ENCODE measurements at places on chromosomes 12 and 14. TPM values are rescaled to one million over a fixed set of nuclear protein-coding genes. Genes with fewer than 3 reads are reported as not detected.

DNA sequence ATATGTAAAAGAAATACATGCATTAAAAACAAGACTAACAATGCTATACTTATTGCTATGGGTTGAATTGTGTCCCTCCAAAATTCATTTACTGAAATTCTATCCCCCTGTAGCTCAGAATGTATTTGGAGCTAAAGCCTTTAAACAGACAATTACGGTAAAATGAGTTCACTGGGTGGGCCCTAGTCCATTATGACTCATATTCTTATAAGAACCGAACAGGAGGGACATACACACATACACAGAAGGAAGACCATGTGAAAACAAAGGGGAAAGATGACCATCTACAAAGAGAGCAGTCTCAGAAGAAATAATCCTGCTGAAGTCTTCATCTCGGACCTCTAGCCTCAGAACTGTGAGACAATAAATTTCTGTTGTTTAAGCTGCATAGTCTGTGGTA, 77.1 kb upstream of the ANKS1B start:
- no peak for DNase-seq

GRCh38 chr14:105484069-105484996, 2.4 kb upstream of the CRIP1 start:
- DNase-seq = no peak

DNA sequence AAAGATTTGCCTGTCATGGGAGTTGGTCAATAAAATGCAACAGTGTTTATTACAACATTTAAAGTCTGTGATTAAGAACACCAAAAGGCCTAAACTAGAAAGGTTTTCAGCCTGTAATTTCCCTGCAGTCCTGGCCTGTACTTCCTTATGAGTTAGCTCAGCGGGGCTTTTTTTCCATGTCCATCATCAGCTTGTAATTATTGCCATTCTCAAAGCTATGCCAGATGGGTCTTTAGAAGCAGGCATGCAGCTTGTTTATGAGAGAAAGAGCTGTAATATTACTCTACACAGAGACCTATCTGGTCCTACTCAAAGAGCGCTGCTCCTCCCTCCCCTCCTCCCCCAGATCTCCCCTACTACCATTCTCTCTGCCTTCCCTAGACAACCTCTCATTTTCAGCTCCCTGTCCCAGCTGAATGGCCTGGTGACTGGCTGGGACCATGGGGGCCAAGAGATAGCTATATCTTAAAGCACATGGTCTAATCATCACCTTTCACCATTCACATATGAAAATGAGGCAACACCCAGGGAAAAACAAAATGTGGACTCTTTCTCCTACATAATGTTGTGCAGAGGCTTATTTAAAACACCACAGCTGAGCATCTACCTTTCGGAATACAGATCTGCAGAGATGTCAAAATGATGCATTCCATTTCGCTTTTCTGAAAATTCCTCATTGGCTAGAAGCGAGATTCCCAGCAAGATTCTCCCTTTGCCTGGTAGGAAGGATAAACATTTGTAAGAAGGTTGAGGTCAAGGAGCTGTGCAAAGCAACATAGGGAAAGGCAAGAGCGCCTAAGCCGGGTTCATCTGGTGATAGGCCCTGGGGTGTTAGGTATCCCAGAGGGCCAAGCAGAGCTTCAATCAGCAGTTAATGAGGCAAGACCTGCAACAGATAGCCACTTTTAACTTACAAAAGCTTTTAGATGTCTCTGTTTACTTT, 209.7 kb upstream of the CDKN3 start:
- no peak for DNase-seq

DNA sequence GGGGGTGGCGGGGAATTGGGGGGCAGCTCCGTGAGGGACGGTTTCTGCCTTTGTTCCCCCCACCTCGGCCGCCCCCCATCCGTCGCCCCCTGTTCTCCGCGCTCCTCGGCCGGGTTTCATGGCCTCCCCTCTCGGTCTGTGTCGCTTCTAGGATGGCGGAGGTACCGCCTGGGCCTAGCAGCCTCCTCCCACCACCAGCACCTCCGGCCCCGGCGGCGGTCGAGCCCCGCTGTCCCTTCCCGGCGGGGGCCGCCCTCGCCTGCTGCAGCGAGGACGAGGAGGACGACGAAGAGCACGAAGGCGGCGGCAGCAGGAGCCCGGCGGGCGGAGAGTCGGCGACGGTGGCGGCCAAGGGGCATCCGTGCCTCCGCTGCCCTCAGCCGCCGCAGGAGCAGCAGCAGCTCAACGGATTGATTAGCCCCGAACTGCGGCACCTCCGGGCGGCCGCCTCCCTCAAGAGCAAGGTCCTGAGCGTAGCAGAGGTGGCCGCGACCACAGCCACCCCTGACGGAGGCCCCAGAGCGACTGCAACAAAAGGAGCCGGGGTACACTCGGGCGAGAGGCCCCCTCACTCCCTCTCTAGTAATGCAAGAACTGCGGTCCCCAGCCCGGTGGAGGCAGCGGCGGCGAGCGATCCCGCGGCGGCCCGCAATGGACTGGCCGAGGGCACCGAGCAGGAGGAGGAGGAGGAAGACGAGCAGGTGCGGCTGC, 575 bp downstream of the NAA30 start:
- no peak for DNase-seq

DNA sequence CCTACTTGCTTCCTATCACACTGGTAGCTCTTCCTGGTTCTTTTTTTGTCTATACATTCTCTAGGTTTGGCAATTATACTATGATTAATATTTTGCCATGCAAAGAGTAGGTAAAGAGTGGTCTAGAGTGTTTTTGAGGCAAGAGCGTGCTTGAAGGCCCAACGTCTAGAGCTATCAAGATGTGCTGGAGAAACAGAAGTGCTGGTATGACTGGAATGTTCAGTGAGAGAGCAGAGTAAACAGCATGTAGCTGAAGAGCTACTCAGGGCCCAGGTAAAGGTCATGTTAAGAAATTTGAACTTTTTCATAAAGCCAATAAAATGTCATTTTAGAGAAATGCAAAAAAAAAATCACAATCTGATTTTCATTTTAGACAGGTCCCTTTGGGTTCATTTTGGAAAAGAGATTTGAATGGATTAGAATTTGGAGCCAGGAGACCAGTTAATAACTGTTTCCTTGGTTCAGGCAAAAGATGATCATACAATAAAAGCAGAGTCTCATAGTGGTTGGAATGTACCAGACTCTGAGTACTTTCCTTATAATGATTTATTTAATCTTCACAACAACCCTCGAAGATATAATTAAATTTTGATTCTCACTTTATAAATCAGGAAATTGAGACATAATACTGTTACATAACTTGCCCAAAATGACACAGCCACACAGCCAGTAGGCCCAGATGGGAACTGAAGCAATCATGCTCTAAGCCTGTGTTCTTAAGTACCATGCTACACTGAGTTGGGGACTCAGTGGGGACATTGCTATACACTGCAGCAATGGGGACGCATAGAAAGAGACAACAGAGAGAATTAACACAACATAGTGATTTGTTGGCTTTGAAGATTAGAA, 350.1 kb downstream of the NELL2 start:
- DNase-seq = no peak

DNA sequence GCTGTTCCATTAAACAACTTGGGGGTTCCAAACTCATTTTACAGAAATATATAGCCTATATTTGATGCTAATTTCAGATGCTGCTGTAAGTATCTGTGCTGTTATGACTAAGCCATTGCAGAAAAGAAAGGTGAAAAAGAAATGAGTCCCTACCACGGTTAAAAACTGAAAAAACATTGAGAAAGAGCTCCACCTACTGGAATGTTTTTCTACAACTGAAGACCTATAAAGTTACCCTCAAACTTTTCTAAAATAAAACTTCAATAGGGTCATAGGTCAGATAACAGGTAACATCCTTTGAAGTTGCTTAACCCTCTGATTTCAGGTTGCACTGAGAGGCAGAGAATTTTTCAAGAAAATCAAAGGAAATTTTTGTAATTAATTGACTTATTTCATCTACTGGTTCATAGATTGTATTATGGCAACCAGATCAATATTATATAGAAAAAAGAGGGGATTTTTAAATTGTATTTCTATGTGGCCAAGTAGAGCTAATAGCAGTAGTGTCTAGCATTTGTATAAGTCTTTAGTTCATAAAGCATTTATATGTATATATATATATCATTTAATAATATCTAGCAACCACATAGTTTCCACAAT, 279.9 kb downstream of the RPS29 start:
- peak; percentile 33 for DNase-seq

GPX2 gene
- total RNA-seq = 1.3 TPM

GPRC5D gene
- not detected for total RNA-seq

DNA sequence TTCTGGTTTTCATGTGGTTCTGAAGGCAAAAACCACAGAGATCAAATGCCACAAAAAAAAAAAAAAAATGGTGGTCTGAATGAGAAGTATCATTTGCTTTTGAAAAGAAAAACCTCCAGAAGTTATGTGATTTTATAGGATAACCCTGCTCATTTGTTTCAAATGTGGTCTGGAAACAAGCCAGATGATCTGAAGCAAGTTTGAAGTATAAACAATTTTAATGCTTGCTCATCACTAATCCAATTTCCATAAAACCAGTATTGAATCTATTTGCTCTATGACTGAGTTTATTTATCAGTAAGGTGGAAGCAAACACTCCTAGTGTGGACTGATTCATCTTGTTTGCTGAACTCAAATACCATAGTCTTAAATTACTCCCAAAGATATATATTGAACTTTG, 407.3 kb upstream of the FLRT2 start:
- DNase-seq = peak; percentile 37

LALBA gene
- not detected for total RNA-seq

DNA sequence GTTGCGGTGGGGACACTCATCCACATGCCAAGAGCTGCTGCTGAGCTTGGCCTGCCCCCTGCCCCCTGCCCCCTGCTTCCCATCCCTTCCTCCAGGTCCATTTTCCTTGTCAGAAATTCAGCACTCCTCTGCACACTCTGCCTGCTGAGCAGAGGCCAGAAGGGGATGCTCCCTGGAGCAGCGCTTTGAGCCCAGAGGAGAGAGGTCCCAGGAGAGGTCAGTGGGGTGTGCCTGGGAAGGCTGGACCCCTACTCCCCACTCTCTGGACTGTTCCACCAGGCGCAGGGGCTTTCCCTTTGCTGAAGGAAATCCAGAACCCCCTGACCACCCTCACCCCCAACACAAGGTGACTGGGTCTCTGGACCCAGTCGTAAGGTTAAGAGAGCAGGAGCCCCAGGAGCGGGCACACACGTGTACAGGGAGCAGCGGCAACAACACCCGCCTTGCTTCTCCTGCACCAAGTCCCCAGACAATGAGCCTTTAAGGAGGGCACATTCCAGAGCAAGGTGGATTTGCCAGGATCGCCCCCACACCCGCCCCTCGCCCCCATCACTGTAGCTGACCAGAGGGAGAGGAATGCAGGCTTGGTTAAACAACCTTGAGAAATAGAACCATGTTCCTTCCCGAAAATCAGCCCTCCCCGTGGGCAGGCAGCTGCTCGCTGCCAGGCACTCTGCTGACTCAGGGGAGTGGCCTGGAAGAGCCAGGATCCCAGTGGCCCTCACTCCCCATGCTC, 30.7 kb downstream of the ISCA2 start:
- DNase-seq = peak; percentile 29

NEMP1 gene
- 5.2 TPM for total RNA-seq

GRCh38 chr14:75223664-75224154, 47.3 kb upstream of the TMED10 start:
- DNase-seq = no peak

GRCh38 chr12:3928538-3929184, 55.5 kb upstream of the PARP11 start:
- no peak for DNase-seq

DNA sequence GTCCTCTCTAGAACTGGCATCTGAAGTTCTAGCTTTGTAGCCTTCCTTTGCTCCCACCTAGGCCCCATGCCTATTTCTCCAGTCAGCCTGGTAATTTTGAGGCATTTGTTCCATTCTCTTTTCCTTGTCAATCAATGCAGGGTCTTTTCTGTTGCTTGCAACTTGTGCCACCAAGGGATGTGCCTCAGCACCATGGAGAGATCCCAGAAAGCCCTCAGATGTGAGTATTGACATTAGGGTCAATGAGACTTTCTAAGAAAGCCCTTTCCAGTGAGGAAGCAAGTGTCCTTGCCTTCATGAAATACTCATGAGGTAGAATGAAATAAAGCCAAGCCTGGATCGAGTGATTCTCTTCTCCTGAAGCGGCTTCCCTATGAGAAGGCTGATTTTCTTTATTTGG, 213.9 kb downstream of the SLC15A4 start:
- no peak for DNase-seq

GRCh38 chr14:98192946-98193345, 1079.1 kb downstream of the BCL11B start:
- DNase-seq = no peak

DNA sequence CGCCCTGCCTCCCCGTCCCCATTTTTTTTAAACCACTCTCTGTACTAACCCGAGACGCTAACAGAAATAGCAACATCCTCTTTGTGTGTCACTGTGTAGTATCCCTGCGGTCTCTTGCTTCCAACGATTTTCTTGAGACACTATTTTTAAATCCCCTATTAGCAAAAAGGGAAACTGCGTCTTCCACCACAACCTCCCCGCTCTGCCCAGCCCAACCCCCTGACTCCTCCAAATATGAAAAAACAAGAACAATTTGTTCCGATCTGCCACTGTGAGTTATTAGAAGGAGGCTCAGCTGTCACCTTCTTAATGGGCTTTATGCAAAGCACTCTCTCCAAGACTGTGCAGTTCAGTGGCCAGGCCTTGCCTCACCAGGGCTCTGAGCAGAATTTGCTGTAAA, 76.3 kb downstream of the MAP1LC3B2 start:
- no peak for DNase-seq

DNA sequence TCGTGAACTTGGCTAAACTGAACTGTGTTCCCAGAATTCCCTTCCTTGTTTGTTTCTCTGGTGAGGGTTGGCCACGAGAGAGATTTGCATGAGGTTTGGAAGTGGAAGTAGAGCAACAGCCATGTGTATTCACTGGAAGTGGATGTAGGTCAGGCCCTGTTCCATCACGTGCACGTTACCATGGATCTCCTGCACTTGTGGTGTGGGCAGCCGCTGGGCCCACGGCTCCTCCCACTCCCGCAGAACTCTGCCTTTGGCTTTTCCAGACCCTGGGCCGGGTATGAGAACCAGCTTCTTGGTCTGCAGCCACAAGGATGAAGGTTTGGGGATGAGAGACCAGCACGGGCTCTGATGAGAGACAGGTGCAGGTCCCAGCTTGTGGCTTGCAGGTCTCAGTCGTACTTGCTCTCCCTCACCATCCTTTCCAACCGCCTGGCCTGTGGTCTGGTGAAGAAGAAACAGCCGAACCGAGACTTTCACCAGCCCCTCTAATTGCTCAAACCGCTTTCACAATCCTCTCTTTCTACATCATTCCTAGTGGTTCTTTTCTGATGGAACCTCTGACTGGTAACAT, 94.9 kb downstream of the DUSP16 start:
- DNase-seq = no peak

KRT72 gene
- not detected for total RNA-seq

GRCh38 chr14:66884149-66884548, 305.1 kb upstream of the GARIN2 start:
- DNase-seq = no peak
